ENCODE measurements at places on chromosomes 11 and 22.

GRCh38 chr11:64339286-64339685 is 718 bp upstream of the CCDC88B start:
- DNase-seq, result no peak

DNA sequence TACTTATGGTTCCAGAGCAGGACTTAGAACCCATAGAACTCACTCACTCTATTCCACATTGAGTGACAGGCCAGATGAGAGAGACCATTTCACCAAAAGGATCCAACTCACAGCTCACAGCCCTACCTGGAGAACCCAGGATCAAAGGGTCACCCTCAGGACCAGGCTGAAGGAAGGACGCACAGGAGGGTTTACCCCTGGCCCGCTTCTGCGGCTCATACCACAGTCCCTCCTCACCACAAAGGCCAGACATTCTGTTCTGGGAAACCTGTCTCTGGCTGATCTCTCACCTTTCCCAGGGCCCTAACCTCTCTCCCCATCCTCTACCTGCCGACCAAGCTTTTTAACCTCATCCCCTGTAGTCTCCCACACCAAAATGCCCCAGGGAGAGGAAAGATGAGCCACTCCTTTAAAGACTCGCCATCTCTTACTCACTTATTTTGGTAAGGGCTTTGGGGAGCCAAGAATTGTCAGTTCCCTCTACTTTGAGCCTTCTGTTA is 4.7 kb downstream of the FOSL1 start:
- no peak for DNase-seq

DNA sequence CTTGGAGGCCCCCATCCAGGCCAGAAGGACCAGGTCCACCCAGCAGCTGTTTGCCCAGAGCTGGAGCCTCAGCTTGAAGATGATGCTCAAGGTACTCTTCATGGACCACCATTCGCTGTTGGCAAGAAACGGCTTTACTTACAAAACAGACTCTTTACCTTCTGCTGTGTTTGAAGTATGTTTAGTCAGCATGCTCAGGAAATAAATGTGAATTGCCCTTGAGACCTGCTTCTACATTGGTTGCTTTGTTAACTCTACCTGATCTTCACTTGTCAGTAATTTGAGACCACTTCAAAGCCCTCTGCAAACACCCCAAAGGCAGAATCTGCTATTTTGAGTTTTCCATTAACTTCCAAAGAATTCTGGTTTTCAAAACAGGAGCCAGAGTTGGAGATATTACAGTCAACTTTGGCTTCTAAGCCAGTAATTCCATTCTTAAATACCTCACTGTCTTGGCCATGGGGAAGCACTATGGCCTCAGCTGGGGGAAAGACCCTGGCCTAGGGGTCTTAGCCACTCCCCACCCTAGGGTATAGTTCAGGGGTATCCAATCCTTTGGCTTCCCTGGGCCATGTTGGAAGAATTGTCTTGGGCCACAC is 2.7 kb downstream of the UQCR10 start:
- DNase-seq, result no peak

GRCh38 chr11:86138958-86139357 is 70.1 kb upstream of the PICALM start:
- DNase-seq, result no peak

GRCh38 chr22:42792453-42792908 is 64.6 kb downstream of the ARFGAP3 start:
- no peak for DNase-seq

- DNase-seq, result no peak
Measured at GRCh38 chr11:66259225-66259624, 9.2 kb upstream of the RAB1B start.

Data from nucleus accumbens (tissue), 56 donors.